ENCODE measurements at places on chromosomes 2 and 18.

DNA sequence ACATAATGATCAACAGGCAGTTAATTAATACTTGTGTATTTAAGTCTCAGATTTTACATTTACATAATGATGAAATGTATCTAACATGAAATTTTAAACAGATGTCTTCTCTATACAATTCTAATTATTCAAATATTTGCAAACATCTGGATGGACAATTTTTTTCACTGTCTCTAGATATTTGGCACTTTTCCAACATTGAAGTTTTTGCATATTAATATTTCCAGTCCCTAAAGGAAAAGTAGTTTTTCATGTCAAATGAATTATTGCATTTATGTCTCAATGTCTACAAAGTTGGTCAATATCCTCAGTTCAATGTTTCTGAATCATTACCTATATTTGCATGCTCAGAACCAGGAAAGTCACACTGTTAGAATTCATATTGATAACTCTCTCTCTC, 560.9 kb upstream of the PKDCC start:
- no peak for DNase-seq

DNA sequence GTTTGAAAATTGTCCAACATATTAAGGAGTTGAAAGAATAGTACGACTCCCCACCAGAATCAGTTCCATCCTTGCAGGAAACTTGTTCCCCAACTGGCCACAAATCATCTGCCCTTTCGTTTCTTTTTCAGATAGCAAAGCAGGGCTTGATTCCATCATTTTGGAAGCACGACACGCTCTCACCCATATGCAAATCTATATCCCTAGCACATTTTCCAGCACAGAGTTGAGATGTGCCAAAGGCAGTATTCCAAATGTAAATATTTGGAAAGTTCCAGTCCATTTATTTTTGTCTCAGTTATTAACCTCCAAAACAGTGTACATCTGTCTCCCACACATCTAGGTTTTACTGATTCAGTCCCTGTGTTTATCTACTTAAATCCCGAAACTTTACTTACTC, 128.8 kb upstream of the BCL2L11 start:
- DNase-seq: no peak

- DNase-seq: no peak
Measured at GRCh38 chr2:23221236-23221635, 163.7 kb upstream of the KLHL29 start.

DNA sequence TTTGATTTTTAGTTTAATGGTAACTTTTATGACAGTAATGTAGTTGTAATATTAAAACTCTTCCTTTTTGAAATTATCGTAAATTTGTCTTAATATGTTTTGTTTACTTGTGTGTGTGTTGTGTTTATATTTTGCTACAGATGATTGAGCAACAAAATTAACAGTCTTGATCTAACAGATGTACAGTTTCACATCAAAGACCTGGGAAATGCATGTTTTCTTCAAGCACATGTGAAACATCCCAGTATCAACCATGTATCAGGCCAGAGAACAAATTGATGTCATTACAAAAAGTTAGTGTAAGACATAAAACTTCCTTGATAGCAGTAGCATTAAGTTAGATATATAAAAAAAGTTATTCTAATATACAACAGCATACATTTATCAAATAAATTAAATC, 45.5 kb downstream of the TMEM18 start:
- no peak for DNase-seq

- no peak for DNase-seq
Measured at GRCh38 chr2:147636886-147637285, 207.9 kb upstream of the ACVR2A start.

GRCh38 chr2:217004656-217005055, 144.8 kb upstream of the TNP1 start:
- no peak for DNase-seq

GRCh38 chr18:30775629-30776028, 266.9 kb downstream of the DSC3 start:
- no peak for DNase-seq

DNA sequence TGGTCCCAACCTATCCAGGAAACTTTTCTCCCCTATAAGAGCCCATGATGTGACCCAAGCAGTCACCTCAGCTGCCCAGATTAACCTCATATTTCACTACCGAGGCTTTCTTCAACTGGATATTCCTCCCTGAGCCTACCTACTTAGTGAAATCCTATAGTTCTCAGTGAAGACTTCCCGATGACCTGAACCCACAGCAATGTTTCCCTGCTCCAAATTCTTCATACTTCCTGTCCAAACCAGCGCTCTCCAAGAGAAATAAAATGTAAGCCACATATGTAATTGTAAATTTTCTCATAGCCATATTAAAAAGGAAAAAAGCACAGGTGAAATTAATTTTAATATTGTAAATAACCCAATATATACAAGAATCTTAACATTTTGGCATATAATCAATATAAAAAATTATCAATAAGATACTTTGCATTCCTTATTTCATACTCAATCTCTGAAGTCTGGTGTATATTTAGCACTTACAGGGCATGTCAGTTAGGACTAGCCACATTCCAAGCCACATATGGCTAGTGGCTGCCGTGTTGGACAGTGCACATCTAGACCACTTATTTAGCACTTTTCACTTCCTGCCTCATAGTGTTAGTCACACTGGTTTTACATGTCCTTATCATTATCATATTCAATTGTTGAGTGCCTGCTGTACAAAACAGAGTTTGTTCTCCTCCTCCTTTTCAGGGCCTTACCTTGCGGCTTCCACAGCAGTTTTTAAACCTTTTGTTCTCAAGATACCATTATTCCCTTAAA, 1.9 kb upstream of the STAT4 start:
- DNase-seq: no peak

DNA sequence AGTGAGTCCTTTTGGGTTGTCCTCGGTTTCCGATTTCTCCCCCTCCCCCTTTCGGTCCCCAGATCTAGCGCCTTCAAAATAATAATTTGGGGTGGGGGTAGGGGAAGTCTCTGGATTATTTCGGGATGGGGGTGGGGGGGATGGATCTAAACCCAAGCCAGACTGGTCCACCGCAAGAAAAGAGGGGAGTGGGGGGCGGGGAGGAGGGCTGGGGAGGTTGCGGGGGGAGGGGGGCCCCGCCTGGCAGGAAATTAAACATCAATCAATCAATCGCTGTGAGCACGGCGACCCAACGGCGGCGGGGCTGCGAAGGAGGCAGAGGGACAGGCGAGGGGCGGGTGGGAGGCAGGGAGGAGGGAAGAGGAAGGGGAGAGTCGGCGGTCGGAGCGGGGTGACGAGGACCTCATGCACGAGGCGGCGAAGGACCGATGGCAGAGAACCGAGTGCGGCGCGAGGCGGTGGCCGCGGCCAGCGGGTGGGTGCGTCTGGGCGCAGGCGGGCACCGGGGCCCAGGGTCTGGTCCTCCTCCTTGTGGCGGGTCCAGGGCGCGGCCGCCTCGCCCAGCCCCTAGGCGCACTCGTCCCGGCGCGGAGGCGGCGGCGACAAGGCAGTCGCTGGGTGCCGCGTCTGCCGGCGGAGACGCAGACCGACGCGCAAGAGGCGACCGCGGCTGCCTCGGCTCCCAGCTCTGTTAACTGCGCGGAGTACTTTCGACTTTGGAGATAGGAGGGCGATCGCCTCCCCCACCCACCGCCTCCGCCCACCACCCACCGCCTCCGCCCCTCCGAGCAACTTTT, 468 bp upstream of the SATB2 start:
- no peak for DNase-seq

DNA sequence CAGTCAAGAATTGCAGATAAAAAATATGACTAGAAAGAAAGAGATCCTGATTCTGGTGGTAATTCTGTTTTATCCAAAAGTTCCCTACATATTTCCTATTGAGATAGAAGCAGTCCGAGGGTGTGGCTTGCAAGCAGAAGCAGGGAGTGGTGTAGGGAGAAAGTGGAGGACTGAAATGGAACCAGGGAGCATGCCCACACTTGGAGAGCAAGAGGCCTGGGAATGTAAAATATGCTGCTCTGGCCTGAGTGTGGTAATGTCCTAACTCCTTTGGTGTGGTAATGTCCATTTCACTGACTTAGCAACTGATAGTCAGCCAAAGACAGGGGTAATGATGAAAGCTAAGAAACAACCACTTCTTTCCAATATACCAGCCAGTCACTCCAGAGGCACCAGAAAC, 30.1 kb upstream of the FMNL2 start:
- DNase-seq: no peak
